ENCODE measurements at places on chromosomes 11 and 22.

- DNase-seq, result no peak
Measured at GRCh38 chr22:28917747-28918549, 34.6 kb downstream of the ZNRF3 start.

DNA sequence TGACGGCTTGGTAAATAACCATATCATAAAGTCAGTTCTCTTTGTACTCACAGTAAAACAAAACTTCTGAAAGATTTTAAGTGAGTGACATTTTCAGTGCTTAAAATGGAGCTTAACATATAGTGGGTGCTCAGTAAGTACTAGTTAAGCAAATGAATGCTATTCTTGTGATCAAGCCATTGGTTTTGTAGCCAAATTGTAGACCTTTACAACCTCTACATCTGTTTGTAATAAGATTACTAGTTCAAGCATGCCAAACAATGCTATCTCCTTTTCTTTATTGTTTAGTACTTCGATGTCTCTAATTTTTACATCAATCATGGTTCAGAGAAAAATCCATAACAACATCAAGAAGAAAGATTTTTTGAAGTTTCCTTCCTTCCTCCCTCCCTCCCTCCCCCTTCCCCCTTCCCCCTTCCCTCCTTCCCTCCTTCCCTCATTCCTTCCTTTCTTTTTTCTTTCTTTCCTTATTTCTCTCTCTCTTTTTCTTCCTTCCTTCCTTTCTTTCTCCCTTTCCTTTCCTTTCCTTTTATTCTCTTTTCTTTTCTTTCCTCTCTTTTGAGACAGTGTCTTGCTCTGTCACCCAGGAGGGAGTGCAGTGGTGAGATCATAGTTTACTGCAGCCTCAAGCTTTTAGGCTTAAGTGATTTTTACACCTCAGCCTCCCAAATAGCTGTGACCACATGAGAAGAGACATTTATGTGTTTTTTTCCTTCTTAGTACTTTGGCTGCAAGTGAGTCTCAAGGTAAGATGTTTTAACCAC lies 5.7 kb upstream of the OR51B4 start:
- DNase-seq, result no peak

- DNase-seq, result no peak
Measured at GRCh38 chr11:18599739-18600230, at the start of gene MISFA. Gene MISFA, plus strand, starts transcription at chr11:18599789. Its CDS starts 140 bp downstream, at chr11:18599929.

DNA sequence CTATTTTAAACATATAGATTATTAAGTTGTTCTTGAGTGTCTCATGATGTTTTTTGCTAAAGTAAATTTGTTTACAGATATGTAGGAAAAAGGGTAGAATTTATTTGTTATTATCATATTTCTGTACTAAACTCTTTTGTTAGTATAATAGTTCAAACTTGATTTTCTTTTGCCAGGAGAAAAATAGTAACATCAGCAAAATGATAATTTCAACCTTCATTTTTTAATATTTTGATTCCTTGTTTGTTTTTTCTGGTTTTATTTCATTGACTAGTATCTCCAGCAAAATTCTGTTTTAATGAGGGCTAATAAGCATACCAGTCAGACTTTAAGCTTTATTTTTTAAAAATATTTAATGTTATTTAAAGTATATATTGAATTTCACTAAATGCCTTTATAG lies 4.0 kb downstream of the OR1S1 start:
- no peak for DNase-seq

- no peak for DNase-seq
Measured at GRCh38 chr11:35539256-35539655, 13.8 kb upstream of the PAMR1 start.

DNA sequence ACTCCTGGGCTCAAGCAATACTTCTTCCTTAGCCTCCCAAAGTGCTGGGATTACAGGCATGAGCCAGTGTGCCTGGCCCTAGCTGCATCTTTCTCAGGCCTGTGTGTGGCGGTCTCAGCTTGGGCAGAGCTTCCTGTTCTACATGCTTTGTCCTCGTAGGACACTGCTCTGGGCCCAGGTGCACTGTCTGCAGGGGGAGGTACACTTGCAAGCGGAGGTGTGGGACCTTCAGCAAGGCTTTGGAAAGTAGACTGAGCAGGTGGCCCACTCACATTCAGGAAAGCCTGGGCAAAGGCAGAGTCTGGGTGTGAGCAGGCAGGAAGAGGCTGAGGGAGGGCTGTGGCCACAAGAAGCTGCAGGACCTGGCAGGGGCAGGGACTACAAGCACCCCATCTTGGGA lies 33.6 kb upstream of the SUSD2 start:
- peak; percentile 82 for DNase-seq

DNA sequence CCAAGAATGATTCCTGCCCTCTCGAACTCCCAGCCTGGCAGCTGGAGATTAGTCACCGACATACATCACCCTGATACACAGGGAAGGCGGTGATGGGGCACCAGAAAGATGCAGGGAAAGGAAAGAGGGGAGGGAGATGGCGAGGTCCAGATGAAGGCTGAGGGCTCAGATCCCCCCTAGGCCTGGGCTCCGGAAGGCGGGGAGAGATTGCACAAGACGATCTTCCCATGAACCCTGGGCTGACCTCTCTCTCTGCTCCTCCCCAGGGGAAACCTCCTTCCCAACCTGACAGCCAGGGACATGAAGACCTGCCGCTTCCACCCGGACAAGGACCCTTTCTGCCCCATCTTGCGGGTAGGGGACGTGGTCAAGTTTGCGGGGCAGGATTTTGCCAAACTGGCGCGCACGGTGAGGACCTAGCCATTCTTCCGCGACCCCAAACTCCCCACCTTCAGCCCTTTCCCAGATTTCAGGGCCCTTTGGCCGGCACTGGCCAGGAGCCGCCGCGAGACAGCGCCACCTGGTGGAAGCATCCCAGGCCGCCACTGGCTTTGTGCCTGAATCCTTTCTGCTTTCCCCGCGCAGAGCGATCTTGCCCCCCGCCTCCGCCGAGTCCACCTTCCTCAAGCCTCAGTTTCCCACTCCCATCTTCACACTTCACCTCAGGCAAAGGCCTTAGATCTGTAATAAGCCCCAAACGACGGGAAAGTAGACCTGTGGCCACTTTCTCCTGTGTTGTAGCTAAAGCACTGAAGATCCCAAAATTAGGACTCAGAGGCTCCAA lies 11.5 kb downstream of the P2RX3 start:
- DNase-seq, result peak; percentile 72

GRCh38 chr11:46701078-46701654 lies 335 bp downstream of the ZNF408 start:
- no peak for DNase-seq

GRCh38 chr22:29517215-29517908 lies 36.2 kb downstream of the THOC5 start:
- DNase-seq, result no peak

GRCh38 chr11:11217929-11218628 lies 135.0 kb downstream of the CSNK2A3 start:
- DNase-seq, result peak; percentile 70

All from RPMI8226 (cell line).